ENCODE measurements at places on chromosomes 3 and 15.

DNA sequence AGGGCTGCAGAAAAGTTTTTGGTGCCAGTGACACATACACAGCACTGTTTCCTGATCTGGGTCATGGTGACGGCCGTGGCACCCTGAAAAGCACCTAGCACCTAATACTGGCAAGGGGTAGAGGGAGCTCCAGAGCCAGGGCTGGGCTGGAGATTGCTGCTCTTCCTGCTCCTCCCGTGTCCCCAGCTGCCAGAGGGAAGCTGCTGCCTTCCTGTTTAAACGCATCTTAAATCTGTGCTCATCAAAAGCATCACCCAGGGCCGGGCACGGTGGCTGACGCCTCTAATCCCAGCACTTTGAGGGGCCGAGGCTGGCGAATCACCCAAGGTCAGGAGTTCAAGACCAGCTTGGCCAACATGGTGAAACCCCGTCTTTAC lies 156.7 kb upstream of the MEF2A start:
- DNase-seq = no peak

- DNase-seq = no peak
Observed at GRCh38 chr15:33315044-33315443, 4.3 kb downstream of the RYR3 start.

- DNase-seq = no peak
Observed at GRCh38 chr3:32840086-32840841, 22.5 kb downstream of the TRIM71 start.

DNA sequence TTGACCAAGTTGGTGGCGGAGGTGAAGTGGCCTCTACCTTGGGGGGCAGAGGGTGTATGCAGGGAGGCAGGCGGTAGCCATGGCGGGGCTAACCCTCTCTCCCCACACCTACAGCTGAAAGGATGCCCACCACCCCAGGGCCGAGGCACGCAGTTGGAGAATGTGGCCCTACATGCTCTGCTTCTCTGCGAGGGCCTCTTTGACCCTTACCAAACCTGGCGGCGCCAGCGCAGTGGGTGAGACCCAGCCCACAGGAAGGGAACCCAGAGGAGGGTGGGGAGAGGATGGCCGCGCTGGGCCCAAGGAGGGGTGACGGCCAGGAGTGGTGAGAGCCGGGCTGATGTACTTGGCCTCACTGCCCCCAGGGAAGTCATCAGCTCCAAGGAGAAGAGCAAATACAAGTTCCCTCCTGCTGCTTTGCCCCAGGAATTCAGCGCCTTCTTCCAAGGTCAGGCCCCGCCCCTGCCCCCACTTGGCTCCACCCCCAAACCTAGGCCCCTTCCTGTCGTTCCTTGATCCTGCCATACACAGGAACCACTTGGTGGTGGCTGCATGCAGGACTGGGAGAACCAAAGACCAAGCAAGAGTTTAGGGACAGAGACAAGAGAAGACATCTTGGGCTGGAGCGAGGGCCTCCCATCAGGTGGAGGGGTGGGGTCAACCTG lies 9.8 kb downstream of the NBEAL2 start:
- no peak for DNase-seq

- no peak for DNase-seq
Observed at GRCh38 chr3:183244219-183244618, 8.8 kb upstream of the B3GNT5 start.

GRCh38 chr3:171980578-171981270 lies 58.7 kb upstream of the FNDC3B start:
- no peak for DNase-seq

- no peak for DNase-seq
Observed at GRCh38 chr15:90845201-90845949, 23.0 kb upstream of the FURIN start.

DNA sequence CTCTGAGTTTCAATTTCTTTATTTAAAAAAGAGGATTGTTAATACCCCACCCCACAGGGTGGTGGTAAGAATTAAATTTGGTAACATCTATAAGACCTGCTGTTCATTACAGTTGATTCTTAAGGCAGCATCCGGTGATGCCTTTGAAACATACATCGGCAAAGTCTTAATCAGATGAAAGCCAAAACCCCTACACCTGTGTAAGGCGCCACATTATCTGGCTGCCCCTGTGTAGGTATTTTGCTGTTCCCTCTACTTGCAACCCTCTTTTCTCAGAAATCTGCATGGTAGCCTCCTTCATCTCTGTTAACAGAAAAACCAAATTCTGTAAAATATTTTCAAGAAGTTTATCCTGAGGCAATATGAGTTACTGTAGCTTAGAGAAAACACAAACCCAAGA lies 90.0 kb downstream of the ST6GAL1 start:
- DNase-seq = no peak

GRCh38 chr3:168156479-168156878 lies 60.8 kb upstream of the GOLIM4 start:
- no peak for DNase-seq

DNA sequence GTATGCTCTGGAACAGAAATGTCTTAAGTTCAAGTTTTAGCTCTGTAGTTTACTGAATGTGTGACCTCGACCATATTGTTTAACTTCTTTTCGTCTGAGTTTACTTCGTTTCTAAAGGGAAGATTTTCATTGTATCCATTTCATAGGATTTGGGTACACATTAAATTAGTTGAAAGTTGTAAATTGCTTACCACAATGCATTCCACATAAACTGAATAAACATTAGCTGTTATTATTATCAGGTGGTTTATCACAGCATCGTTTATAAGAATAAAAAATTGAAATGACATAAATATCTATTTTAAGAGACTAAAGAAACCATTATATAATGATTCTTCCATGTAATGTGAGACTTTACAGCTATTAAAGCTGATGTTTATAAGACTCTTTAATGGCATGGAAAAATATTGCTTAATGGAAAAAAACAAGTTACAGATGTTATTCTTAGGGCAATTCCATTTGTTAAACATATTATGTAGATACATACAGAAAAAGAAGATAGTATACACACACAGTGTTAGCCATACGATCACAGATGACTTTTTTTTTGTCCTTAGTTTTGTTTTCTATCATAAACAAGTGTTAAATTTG lies 342.3 kb upstream of the SGO1 start:
- no peak for DNase-seq

- DNase-seq = no peak
Observed at GRCh38 chr3:11611341-11611799, 32.3 kb downstream of the VGLL4 start.

DNA sequence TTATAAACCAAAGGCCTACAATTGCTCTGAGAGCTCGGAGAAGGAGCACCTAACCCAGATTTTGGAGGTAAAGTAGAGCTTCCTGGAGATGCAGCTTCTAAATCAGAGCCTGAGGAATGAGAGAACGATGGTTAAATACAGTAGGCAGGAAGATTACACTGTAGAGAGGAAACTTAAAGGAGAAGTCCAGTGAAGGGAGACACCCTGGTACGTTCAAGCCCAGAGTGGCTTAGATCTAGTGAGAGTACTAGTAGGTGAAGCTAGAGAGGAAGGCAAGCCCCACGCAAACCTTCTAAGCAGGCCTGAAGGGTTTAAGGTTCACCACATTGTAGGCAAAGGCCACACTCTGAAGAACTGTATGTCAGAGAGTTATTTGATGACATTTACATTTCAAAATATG lies 33.4 kb downstream of the SLC49A4 start:
- DNase-seq = no peak

- DNase-seq = peak; percentile 14
Observed at GRCh38 chr3:196537319-196537984, 22.3 kb upstream of the SMCO1 start.

GRCh38 chr3:129536804-129537203 lies 6.2 kb upstream of the H1-8 start:
- no peak for DNase-seq

DNA sequence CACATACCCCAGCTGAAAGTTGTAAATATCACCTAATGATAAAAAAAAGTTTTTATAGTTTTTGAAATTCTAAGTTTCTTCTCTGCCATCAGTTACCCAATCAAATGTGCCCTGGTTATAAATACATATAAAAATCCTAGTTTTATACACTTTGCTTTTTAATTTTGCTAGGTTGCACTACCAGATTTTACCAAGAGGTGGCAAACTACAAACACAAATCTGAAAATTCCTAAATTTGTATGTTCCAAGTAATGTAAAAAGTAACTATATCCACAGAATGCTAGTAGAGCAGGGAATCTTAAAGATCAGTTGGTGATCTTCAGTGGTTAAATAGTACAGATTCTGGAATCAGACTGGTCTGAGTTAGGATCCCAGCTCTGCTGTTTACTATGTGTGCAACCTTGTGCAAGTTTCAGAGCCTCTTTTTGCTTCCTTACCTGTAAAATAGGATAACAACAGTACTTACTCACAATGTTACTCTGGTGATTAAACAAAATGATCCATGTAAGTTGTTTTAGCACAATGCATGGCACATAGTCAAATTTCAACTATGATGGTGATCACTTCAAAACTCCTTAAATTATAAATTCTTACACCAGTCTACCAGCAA lies 11.0 kb downstream of the TRPM7 start:
- DNase-seq = peak; percentile 17

- DNase-seq = peak; percentile 87
Observed at GRCh38 chr3:124174910-124175874, 183.3 kb upstream of the ROPN1 start.

GRCh38 chr15:33182278-33182905 lies 12.1 kb downstream of the FMN1 start:
- no peak for DNase-seq
